ENCODE measurements at places on chromosomes 6 and 20. TPM values are rescaled to one million over a fixed set of nuclear protein-coding genes. Genes with fewer than 3 reads are reported as not detected.

DACT2 gene
- not detected for total RNA-seq

DNA sequence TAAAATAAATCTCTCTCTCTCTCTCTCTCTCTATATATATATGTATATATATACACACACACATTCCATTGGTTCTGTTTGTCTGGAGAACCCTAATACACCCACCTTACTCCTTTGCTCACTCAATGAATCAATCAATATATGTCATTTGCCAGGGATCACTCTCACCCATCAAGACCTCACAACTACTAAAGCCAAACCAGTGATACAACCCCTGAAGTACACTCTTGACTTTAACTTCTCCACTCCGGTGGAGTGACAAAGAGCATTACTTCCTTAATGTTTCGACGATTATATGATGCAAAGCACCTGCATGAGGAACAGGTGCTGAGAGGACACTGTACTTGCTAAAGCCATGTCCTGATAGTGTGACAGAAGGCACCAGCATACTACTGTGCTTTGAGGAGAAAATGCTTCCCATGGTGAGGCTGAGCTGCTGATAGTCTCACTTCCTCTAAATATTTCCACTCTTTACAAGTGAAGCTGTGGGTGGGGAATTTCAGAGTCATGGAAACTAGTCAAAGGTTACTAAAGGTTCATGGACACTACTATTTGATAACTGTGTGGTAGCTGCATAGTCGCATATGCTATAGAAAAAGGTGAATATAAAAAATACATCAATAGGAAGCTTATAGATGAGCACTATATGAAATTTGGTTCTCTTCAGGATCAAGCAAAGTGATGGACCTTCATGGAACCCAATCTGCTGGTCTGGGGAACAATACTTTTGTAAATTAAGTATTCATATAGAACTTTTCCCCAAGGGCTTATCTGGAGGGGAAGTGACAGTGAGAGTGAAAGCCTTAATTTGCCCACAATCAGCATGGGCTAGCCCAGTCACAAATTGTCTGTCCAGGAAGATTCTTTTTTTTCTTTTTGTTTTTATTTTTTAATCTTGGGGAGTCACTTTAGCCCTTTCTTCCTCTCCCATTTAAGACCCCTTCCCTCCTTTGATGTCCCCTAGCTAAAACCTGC lies 141.9 kb upstream of the NEDD9 start:
- DNase-seq: no peak

GRCh38 chr6:36232172-36232571 lies 35.6 kb downstream of the BRPF3 start:
- no peak for DNase-seq

FAM209B gene
- not detected for total RNA-seq

GRCh38 chr20:4973330-4974097 lies 27.8 kb downstream of the SLC23A2 start:
- DNase-seq: peak; percentile 63

DUSP22 gene
- total RNA-seq: 44.1 TPM

GRCh38 chr6:102417368-102417998 lies 1024.0 kb downstream of the GRIK2 start:
- DNase-seq: no peak

DNA sequence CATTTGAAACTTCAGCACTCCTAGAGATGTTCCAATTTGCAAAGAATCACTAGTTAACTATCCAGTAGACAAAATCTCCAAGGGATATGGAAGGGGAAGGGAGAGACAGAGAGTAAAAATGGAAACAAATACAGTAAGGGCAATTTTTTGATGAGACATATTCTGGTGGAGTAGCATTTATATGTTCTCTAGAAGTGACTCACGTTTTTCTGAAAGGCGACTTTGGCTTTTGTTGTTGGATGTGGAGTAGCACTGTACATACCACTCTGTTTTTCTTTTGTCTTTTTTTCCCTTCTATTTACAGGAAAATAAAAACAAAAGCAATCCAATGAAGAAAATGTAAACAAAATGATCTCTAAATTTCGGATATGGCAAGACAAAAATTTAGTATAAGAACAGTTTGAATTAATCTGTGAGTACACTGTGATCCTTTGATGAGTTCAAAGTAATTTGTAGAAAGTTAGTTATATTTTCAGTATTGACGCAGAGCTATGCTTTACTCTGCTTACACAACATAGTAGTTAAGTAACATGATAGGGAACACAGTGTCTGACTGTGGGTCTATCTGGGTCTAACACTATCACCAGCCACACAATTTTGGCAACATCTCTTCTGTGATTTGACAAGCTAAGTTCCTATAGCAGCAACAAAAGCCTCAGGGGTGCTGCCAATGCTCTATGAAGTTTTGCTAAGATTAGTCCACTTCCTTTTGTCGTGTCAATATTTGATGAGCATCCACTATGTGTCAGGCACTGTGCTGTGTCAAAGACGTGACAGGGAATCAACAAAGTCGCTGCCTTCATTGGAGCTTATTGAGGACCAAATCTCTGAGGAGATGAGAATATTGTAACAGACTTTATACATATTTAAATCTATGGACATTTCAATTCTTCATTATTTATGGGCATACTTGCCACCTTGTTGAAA lies 27.3 kb upstream of the TAGAP start:
- no peak for DNase-seq

ELOVL2 gene
- total RNA-seq: not detected

GRCh38 chr20:15905661-15906060 lies 667.6 kb downstream of the KIF16B start:
- DNase-seq: no peak

DNA sequence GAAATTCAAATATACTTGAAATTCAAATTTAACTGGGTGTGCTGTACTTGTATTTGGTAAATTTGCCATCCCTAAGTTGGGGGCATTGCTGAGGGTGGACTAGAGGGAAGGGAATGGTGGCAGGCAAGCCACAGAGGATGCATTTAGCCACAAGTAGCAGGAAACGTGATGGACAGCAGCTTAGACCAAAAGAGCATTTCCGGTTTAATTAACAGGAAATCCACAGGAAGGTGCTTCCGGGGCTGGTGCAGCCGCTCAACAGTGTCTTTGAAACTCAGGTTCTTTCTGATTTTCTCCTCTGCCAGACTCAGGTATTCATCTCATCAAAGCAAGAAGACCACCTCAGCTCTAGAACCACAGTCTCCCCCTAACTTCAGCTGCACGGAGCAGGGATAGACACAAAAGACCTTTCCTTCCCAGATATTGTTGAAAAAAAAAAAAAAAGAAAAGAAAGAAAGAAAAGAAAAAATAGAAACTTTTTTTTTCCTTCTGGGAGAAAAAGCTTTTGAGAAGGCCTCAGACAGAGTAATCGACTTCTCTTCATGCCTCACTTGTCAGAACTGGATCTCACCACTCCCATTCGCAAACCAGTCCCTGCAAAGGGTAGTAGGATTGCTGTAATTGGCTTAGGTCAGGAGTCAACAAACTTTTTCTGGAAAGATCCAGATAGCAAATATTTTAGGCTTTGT lies 8.0 kb upstream of the BCAS1 start:
- DNase-seq: no peak

TTLL9 gene
- total RNA-seq: 0.29 TPM

PPP1R10 gene
- total RNA-seq: 32.7 TPM

- DNase-seq: no peak
Observed at GRCh38 chr20:826695-827323, 6.7 kb upstream of the FAM110A start.

FKBP1C gene
- total RNA-seq: 0.73 TPM

- no peak for DNase-seq
Observed at GRCh38 chr6:44737829-44738528, 350.5 kb downstream of the CDC5L start.

DNA sequence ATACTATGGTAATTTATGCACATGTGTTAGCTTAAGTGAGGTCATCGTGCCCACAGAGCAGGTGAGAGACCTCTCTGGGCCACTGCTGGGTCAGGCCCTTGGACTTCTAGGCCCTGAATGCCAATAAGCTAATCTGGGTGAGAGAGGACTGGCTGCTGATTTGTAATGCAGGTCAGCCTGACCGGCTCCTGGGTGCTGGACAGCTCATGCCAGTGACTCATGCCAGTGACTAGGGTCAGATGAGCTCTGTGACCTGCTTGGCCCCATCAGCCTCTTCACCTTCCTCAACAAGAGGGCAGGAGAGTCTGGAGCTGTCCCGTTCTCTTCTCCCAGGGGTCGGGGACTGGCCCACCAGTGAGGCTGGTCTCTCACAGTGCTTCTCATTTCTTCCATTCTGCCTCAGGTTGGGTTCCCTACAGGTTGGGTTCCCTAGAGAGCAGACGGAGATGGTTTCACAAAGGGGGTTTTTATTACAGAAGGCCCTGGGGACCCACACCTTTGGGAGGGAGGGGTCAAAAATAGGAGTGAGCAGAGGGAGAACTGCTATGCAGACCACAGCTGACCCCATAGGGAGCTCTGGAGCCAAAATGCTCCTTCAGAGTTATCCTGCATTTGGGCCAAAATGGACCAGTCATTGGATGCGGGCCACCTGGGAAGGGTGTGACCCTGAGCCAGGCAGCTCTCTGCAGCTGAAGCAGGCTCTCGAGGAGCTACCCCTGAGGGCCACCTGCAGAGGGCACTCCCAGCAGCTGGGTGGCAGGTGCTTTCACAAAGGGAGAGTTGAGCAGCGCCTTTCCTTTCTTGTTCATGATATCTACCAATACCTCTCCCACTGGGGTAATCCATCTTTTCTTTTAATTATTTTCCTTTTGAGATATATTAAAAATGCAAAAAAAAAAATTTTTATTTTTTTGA lies 2.2 kb upstream of the OXT start:
- DNase-seq: no peak

ABHD16B gene
- total RNA-seq: not detected

DNA sequence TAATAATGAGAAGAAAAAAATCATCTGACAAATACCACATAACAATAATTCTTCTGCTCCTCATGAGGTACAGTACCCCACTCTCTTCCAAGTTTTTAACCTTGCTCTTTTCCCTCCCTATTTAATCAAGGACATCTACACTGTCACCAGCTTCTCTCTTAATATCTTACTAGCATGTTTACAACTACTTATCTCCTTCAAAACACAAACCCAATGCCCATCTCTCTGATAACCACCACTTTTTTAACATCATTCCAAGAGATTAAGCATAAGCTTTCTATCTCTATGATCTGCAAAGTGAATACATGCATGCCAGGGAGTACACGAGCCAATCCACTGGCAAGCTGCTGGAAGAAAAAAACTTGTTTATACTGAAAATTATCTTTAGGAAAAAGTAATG lies 10.3 kb downstream of the CEP85L start:
- no peak for DNase-seq

GRCh38 chr6:156557911-156558259 lies 219.3 kb upstream of the ARID1B start:
- DNase-seq: no peak

- DNase-seq: no peak
Observed at GRCh38 chr6:7004581-7005297, 103.0 kb upstream of the RREB1 start.

FILIP1 gene
- total RNA-seq: 21.7 TPM

DNA sequence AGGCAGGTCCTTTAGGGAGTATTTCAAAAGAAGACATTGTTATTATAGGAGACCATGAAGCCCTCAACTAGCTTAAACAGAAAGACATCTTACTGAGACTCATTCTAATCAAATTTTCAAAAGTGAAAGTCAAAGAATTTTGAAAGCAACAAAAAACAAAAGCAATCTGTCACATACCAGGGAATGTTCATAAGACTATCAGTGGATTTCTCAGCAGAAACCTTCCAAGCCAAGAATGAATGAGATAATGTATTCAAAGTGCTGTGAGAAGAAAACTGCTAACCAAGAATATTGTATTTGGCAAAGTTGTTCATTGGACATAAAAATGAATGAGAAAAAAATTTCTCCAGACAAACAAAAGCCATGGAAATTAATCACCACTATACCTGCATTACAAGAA lies 48.2 kb upstream of the FUT9 start:
- DNase-seq: no peak

LEMD2 gene
- 40.4 TPM for total RNA-seq

DNA sequence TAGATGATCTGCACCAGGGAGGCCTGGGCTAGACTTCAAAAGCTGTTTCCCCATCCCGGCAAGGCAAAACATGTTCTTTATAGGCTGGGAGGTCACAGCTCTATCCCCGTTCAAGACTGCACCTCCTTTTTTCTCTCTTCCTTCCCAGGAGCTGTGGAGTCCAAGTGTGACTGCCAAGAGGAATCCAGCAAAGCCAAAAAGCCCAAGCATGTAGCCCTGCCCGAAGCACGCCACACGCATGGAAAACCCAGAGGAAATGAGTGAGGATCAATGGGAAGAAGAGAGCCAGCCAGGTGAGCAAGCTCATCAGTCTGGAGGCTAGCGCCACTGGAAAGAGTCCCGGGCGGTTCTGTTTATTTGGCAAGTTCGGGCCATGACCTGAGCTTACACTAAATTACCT lies 240.4 kb downstream of the PRL start:
- DNase-seq: no peak

MATN4 gene
- total RNA-seq: not detected

GRCh38 chr6:46012834-46013233 lies 2.8 kb downstream of the CLIC5 start:
- no peak for DNase-seq

DNA sequence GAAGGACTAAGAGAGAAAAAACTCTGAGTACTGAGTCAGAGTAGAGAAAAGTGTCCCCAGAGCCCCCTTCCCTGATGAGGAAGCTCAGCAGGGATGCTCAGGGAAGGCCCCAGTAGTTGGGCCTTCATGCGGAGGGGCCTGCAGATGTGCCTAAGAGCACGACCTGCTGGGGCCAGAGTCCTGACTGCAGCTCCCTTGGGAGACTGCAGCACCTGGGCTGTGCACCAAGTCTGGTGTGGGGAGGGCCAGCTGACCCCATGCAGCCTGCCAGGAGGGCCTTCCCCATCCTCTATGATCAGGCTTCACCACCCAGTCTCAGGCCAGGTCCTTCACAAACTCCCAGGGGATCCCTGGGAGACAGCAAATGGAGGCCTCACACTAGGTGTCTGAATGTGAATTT lies 130.4 kb downstream of the FNDC1 start:
- no peak for DNase-seq

PNPLA1 gene
- total RNA-seq: not detected

DNA sequence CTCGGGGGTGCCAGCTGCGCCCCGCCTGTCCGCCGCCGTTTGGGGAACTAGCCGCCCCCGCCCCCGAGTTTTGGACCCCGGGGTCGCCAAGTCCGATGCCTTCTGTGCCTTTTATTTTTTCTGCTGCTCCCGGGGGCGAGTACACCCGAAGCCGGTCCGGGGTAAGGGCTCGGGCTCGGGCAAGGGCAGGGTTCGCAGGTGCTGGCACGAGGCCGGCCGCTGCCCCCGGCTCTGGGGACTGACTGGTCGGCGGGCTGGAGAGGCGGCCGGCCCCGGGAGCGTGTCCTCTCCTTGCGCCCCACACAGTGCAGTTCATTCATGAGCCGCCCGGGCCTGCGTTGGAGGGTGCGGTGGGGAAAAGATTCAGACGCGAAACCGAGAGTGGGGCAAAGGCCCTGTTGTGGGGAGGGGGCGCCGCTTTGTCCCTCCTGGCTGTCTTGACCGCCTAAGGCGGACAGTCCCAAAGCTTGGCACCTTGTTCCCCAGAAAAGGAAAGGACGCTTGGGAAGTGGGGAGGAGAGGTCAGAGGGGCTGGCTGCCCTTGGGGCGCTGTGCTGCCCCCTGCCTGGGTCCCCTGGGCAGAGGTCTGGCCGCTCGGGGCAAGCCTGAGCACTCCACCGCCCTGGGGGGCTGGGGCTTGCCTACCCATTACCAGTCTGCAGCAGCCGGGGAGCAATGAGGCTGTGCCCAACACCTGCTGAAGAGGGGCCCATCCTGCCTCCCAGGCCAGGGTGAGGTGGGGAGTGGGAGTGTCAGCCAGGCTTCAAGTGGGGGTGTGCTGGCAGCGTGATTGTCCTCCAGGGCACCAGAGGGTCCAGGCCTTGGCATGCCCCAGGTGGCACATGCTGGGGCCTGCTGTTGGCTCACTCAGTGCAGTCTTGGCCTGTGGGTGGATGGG lies 915 bp downstream of the TMEM63B start:
- DNase-seq: no peak

GRCh38 chr20:47667531-47668312 lies 117.6 kb downstream of the SULF2 start:
- no peak for DNase-seq
